ENCODE measurements at places on chromosomes 13 and 19.

DNA sequence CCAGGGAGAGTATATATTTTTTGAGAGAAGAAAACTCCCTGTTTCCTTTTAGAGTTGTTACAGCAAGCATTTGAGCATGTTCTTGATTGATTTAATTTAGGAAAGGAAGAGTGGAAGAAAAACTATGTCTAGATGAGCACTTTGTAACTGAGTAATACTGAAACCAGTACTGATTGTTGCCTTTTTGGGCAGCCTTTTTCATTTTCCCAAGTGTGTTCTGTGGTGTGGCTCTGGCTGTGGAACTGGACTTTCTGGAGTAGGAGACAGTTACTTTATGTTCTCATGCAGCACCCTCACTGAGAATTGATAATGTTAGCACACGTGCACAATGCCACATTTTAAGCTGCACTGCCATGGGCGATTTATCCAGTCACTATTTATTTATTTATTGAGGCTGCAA, 211.5 kb downstream of the LMO7 start:
- no peak overlapping the region for H3K27ac ChIP-seq
- no peak overlapping the region for H3K4me3 ChIP-seq
- DNase-seq: no peak
- no peaks in the 10 kb centered on the region for H3K27me3 ChIP-seq
- H3K36me3 ChIP-seq: no peaks in the 10 kb centered on the region

DNA sequence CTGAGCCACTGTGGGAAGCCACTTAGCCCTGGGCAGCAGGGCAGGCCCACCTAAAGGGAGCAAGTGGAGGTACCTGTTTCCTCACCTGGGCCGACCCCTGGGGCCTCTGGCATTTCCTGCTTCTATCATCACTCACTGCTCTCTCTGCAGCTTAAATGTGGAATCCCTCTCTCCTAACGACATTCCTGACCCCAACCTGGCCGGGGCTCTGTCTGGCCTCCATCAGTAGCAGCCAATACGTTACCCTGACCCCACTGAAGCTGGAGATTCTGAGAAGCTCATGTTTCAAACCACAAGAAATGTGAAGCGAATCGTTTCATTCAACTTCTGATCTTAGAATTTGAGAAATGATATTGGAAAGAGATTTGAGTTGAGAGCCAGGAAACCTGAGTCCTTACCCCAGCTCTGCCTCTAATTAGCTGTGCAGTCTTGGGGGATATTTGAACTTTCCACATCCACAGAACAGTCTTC, 39.9 kb downstream of the DOCK9 start:
- H3K4me1 ChIP-seq: no peaks in the 10 kb centered on the region
- no peak overlapping the region for H3K4me3 ChIP-seq
- no peaks in the 10 kb centered on the region for H3K27me3 ChIP-seq
- peak overlapping the region; percentile 19 for H3K27ac ChIP-seq
- H3K36me3 ChIP-seq: no peaks in the 10 kb centered on the region
- no peak for DNase-seq

DNA sequence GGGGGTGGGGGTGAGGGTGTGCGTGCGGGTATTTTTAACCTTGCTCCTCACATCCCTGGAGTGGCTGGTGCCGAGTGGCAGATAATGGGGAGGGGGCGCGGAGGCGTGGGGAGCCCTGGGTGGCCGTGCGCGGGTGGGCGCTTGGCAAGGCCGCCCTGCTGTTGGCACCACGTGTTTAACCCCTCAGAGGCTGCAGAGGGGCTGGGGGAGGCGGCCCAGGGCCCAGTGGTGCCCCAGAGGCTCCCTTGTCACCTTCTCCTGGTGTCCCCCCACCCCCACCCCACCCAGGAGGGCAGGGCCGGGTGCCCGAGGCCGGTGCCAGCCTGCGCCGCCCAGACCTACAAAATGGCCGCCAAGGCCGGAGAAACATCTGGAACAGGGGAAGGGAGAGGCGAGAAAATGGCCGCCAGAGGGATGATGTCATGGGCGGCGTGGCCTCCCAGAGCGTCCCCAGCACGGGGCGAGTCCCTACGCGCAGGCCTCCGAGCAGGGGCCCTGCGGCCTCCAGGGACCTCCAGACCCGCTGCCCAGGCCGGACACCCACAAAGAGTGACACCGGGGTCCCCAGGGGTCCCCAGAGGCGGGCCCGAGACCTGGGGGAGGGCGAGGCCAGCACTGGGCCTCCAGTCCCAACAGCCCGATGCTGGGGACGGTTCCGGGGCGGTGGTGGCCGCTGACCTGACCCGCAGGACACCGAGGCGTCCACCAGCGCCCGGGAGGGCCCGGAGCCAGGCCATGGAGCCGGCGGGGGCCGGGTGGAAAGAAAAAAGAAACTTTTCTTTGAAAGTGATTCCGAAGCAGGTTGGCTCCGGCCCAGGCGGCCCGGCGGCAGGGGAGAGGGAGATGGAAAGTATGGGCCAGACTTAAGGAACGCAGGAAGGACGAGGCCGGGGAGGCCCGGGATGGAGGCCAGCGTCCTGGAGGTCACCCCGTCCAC, 38.2 kb downstream of the NFIC start:
- peak overlapping the region; percentile 100 for H3K27ac ChIP-seq
- peak; percentile 91 for DNase-seq
- peak overlapping the region; percentile 44 for H3K4me3 ChIP-seq

DNA sequence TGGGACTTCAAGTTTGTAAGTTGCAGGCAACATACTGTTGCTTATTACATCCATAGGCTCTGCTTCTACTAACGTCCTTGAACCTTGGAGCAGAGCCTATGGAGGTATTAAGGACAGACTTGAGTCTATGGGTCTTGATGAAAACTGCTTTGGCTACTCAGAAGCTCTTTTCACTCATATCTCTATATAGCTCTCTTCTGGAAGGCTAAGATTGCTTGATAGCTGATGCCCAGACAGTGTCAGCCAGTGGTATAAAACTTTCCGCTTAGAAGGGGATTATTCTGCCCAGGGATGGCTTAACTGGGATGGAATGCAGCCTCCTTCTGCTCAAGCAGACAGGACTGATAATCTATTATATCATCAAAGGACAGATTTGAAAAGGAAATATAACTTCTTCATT, 25.6 kb upstream of the ESD start:
- H3K4me1 ChIP-seq: no peaks in the 10 kb centered on the region
- no peaks in the 10 kb centered on the region for H3K36me3 ChIP-seq
- no peak overlapping the region for H3K27ac ChIP-seq
- H3K4me3 ChIP-seq: no peak overlapping the region
- no peak for DNase-seq
- no peaks in the 10 kb centered on the region for H3K27me3 ChIP-seq

GRCh38 chr19:58067240-58067912, 8.3 kb downstream of the ZNF135 start:
- no peaks in the 10 kb centered on the region for H3K4me1 ChIP-seq
- H3K27ac ChIP-seq: no peak overlapping the region
- DNase-seq: no peak
- H3K4me3 ChIP-seq: no peak overlapping the region

DNA sequence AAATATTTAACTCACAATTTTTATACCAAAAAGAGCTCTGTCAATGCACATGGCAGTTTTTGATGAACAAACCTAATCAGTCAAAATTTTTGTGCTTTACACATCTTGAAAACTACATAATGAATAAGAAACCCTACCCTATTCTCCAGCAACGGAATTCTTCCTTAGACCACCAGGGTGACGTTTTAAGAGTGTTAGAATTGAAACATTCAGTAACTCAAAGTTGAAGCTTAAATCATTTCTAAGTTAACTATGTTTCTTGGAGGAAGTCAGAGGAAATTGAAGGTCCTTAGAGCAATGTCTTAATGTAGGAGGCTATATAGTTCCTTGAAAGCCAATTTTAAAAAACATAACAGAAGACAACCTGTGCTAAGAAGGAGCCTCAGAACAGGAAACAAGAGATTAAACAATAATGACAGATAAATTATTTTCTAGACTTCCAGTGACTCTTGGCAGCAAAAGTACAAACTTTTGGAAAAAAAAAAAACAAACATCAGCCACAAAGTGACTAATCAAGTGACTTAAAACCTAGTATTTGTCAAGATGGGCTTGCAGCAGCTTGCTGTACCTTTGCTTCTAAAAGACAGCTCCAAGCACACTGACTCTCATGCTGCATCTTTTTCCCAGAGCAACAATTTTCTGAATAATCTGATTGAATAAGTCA, 6.2 kb downstream of the SPRY2 start:
- no peaks in the 10 kb centered on the region for H3K27me3 ChIP-seq
- no peaks in the 10 kb centered on the region for H3K4me1 ChIP-seq
- no peak overlapping the region for H3K4me3 ChIP-seq
- H3K27ac ChIP-seq: peak overlapping the region; percentile 13

GRCh38 chr19:31139871-31140505, 209.2 kb downstream of the TSHZ3 start:
- no peaks in the 10 kb centered on the region for H3K4me1 ChIP-seq
- H3K4me3 ChIP-seq: no peak overlapping the region
- no peak for DNase-seq
- H3K27me3 ChIP-seq: no peaks in the 10 kb centered on the region
- H3K36me3 ChIP-seq: no peaks in the 10 kb centered on the region

DNA sequence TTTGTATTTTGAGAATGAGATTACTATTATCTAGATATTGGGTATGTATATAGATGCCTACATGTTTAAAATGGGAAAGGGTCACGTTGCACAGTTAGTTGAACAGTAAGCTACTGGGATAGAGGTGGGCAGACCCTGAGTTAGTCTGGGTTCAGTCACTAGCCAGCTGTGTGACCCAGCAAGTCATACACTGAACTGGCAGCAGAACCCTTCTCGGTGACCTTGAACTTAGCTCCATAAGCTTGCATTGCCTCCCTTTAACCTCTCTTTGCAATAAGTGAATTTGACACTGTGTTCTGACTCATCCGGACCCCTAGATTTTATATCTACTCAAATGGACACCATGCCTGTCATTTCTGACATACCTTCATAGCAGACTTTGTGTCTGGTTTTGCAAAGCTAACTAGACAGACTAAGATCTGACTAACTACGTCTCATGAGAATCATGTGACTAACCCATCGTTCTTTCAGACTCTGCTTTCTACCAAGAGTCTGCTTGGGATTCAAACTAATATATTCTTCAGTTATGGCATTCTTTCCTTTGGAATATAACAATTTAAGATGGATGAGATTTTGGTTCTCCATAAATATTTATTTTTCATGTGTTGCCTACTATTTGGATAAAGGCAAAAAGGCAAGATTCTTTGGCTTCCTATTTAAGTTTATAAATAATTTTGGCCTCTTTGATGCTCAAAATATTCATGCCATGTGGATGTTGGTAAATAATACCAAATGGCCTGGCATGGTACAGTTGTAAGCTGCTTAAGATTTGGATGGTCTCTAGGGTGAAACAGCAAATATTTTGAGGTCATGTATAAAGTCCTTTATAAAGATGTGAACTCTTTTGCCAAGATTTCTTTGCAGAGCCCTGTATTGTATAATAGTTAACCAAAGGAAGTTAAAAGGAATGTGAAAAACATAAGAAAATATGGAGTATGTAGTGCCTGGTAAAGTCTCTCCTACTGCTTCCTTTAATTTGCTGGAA, 159.3 kb downstream of the ITGBL1 start:
- no peak overlapping the region for H3K27ac ChIP-seq
- no peak overlapping the region for H3K4me3 ChIP-seq
- no peaks in the 10 kb centered on the region for H3K4me1 ChIP-seq
- no peaks in the 10 kb centered on the region for H3K36me3 ChIP-seq

- H3K4me3 ChIP-seq: no peak overlapping the region
- no peaks in the 10 kb centered on the region for H3K4me1 ChIP-seq
- no peaks in the 10 kb centered on the region for H3K27me3 ChIP-seq
- no peak overlapping the region for H3K27ac ChIP-seq
- H3K36me3 ChIP-seq: no peaks in the 10 kb centered on the region
Observed at GRCh38 chr13:67726979-67727378, 496.8 kb upstream of the PCDH9 start.

DNA sequence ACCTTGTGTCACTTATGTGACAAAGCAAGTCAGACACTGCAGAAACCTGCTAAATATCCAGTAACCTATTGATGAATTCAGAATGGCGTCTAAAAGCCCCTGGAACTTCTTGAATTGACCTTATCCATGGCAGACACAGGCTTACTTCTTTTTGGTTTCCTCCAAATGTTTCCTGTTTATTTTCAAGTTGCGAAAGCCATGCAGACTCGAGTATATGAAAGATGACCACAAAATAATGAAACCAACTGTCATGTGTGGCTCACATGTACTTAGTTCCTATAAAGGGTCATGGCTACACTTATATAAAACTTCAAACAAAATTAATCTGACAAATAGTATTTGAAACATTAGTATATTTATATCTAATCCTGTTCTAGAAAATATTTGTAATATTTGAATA, 113.1 kb upstream of the FNDC3A start:
- H3K36me3 ChIP-seq: no peaks in the 10 kb centered on the region
- no peaks in the 10 kb centered on the region for H3K27me3 ChIP-seq
- H3K27ac ChIP-seq: no peak overlapping the region

- H3K4me1 ChIP-seq: peaks cover 11% of the 10 kb centered on the region
- no peaks in the 10 kb centered on the region for H3K27me3 ChIP-seq
- H3K27ac ChIP-seq: peak overlapping the region; percentile 3
- no peak overlapping the region for H3K4me3 ChIP-seq
- DNase-seq: no peak
Observed at GRCh38 chr19:17081672-17082630, 6.4 kb downstream of the MYO9B start.
